NCI-H1105 treated with DMSO at 0.1 percent for 48 hours (cell line): ENCODE measurements at places on chromosomes 6 and 20.

DNA sequence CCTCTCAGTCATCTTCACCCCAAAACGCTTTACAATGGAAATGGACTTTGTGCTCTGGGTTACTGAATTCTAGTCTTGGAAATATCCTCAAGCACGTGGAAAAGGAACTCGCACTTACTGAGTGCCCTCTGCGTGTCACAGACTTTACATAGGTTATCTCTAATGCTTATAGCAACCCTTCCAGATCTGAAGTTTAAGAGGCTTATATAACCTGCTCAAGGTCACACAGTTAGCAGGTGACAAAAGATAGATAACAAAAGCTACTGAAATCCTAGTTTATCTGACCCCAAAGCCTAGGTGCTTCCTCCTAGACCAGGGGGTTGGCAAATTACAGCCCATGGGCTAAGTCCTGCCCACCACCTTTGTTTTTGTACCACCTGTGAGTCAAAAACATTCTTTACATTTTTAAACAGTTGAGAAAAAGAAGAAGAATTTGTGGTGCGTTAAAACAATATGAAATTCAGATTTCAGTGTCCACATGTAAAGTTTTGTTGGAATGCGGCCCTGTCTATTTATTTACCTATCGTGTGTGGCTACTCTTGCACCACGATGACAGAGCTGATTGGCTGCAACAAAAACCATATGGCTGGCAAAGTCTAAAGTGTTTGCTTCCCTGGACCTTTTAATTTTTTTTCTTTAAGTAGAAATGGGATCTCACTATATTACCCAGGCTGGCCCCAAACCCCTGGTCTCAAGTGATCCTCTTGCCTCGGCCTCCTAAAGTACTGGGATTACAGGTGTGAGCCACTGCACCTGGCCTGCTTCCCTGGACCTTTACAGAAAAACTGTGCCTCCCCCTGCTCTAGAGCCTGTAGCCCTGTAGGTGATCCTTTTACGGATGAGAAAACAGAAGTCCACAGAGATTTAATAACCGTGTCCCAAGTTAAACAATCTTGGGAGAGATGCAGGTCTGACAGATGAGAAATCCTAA lies 110.2 kb upstream of the RREB1 start:
- DNase-seq: no peak

GRCh38 chr6:15365273-15365687 lies 119.4 kb downstream of the JARID2 start:
- DNase-seq: peak; percentile 94

GRCh38 chr6:148720897-148721296 lies 25.9 kb upstream of the UST start:
- DNase-seq: no peak

- DNase-seq: peak; percentile 53
These were observed 18.6 kb upstream of the SLCO4A1 start for GRCh38 chr20:62623488-62624324.

GRCh38 chr6:130778946-130779657 lies 48.1 kb upstream of the SMLR1 start:
- DNase-seq: no peak
